ENCODE measurements at places on chromosomes 6 and 20. TPM values are rescaled to one million over a fixed set of nuclear protein-coding genes. Genes with fewer than 3 reads are reported as not detected.
A peak's percentile ranks its signal among the peaks of the same experiment; 100 is the strongest.

ENTPD6 gene
- 69.5 TPM for total RNA-seq

CALHM6 gene
- 4.2 TPM for total RNA-seq

ADGRF1 gene
- total RNA-seq = not detected

FAXC gene
- not detected for total RNA-seq

SLC22A3 gene
- total RNA-seq = 34.5 TPM

MLN gene
- total RNA-seq = not detected

DNA sequence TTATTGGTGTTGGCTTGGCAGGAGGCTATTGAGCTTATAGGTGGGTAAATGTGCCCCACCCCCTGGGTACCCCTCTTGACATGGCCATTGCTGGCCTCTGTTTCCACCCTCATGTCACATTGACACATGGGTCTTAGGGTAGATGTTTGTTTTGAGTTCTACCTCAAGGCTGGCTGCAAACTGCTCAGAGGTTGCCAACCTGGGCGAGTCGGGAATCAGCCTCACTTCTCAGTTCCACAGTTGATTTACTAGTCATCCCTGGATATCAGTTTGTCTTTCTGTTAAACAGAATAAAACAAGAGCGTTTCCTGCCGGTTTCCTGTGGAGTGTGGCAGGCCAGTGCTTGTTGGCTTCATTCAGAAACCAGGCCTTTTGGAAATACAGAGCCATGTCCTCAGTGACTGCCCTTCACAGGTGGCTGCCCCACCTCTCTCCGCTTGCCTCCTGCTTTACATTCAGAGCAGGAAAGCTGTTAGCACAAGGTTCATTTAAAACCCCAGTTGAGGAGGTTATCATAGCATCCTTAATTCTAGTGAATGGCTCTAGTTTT lies 105.6 kb downstream of the TCP11 start:
- no peak overlapping the region for H3K27ac ChIP-seq
- peaks cover 31% of the 10 kb centered on the region for H3K4me1 ChIP-seq
- peak; percentile 45 for DNase-seq
- no peaks in the 10 kb centered on the region for H3K27me3 ChIP-seq

- no peak overlapping the region for H3K27ac ChIP-seq
- H3K4me1 ChIP-seq = no peaks in the 10 kb centered on the region
- H3K36me3 ChIP-seq = no peaks in the 10 kb centered on the region
- no peak overlapping the region for H3K4me3 ChIP-seq
- DNase-seq = no peak
- H3K27me3 ChIP-seq = no peaks in the 10 kb centered on the region
Observed at GRCh38 chr6:157343732-157344131, 20.4 kb upstream of the TMEM242 start.

- H3K27me3 ChIP-seq = no peaks in the 10 kb centered on the region
- H3K4me3 ChIP-seq = no peak overlapping the region
- no peaks in the 10 kb centered on the region for H3K36me3 ChIP-seq
- no peak overlapping the region for H3K27ac ChIP-seq
- H3K4me1 ChIP-seq = no peaks in the 10 kb centered on the region
Observed at GRCh38 chr6:38968702-38969149, 79.9 kb upstream of the GLP1R start.

DNA sequence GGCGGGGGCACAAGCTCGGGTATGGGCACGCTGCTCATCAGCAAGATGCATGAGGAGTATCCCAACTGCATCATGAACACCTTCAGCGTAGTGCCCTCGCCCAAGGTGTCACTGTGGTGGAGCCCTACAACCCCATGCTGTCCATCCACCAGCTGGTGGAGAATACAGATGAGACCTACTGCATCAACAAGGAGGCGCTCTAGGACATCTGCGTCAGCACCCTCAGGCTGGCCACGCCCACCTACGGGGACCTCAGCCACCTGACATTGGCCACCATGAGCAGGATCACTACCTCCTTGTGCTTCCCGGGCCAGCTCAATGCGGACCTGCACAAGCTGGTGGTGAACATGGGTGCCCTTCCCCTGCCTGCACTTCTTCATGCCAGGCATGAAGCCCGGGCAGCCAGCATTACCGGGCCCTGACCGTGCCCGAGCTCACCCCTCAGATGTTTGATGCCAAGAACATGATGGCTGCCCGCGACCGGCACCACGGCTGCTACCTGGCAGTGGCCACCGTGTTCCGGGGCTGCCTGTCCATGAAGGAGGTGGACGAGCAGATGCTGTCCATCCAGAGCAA lies 12.8 kb downstream of the GABRR2 start:
- no peaks in the 10 kb centered on the region for H3K27me3 ChIP-seq
- H3K36me3 ChIP-seq = no peaks in the 10 kb centered on the region
- no peak for DNase-seq
- no peak overlapping the region for H3K27ac ChIP-seq
- no peak overlapping the region for H3K4me3 ChIP-seq
- no peaks in the 10 kb centered on the region for H3K4me1 ChIP-seq

DNA sequence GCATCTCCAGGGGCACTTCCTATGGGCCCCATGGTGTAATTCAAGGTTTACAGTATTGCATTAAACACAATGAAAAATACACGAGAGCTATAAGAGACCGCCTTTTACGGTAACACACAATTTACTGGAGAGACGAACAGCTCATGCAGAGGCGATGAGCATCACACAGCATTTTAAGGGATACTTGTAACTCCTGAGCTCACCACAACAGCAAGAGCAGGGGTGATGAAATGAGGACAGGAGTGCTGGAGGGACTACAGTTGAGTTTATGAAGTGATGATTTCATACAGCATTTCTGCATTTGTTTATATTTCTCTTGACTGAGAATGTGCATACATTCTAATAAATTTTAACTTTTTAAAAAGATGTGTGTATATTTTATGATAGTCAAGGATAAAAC lies 113.9 kb downstream of the WDR27 start:
- H3K27me3 ChIP-seq = no peaks in the 10 kb centered on the region
- H3K4me3 ChIP-seq = no peak overlapping the region
- no peak overlapping the region for H3K27ac ChIP-seq
- no peaks in the 10 kb centered on the region for H3K36me3 ChIP-seq
- peaks cover 17% of the 10 kb centered on the region for H3K4me1 ChIP-seq

- H3K4me1 ChIP-seq = no peaks in the 10 kb centered on the region
- no peak overlapping the region for H3K27ac ChIP-seq
- DNase-seq = no peak
- H3K4me3 ChIP-seq = no peak overlapping the region
Observed at GRCh38 chr20:10812759-10813327, 139.0 kb upstream of the JAG1 start.

DNA sequence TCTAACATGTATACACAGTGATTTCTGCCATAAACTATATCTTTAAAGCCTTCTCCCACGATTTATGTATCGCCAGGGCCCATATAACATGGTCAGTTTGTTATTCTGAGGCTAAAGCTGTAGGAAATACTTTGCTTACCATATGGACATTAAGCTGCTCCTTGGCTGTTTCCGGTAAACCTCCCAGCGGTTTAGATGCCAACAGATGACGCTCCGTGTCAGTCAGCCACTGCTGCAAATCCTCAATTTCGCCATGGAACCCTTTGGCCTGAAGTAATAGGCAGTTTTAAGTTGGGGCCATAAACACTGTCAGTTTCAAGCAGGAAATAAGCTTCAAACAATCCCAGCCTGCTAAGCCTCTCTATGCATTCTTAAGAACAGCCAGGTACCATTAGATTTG lies 145.4 kb downstream of the DST start:
- H3K27ac ChIP-seq = no peak overlapping the region
- peaks cover 36% of the 10 kb centered on the region for H3K36me3 ChIP-seq
- no peak for DNase-seq

GRCh38 chr20:61185181-61185580 lies 66.9 kb upstream of the CDH4 start:
- no peak for DNase-seq
- H3K4me1 ChIP-seq = no peaks in the 10 kb centered on the region
- H3K27ac ChIP-seq = no peak overlapping the region

DNA sequence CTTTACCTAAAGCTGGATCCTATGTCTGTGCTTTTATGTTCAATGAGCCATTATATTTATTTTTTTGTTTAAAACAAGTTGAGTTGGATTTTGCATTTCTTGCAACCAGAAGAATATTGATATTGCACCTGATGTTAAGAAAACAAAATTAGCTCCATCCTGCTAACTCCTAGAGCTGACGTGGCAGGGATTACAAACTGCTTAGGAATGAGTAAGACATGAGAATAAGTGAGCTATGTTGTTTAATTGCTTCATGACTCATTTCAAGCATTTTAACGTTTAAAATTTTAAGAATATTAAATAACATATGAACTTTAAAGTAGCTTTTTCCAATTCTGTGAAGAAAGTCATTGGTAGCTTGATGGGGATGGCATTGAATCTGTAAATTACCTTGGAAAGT lies 663.5 kb downstream of the EPM2A start:
- no peaks in the 10 kb centered on the region for H3K36me3 ChIP-seq
- H3K27me3 ChIP-seq = no peaks in the 10 kb centered on the region
- no peak for DNase-seq
- no peak overlapping the region for H3K4me3 ChIP-seq
- no peaks in the 10 kb centered on the region for H3K4me1 ChIP-seq

DNA sequence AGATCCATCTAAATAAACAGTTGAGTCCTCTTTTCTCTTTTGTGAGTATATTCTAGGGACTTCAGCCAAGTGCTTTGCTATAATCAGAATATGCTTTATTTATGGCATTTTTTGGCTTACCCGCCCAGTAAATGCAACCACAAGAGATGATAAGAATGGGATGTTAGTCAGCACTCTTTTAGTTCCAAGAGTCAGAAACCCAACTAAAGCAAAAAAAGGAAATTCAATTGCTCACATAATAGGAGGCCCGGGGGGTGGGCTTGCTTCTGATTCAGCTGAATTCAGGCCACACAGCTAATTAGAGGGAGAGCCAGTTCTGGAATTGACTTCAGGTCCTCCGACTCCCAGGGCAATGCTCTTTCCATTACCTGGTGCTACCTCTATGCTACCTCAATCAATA lies 250.6 kb downstream of the FARS2 start:
- no peaks in the 10 kb centered on the region for H3K27me3 ChIP-seq
- no peaks in the 10 kb centered on the region for H3K36me3 ChIP-seq
- H3K4me1 ChIP-seq = peaks cover 7% of the 10 kb centered on the region
- no peak overlapping the region for H3K27ac ChIP-seq

GRCh38 chr20:14406495-14406894 lies 69.1 kb upstream of the FLRT3 start:
- no peak overlapping the region for H3K4me3 ChIP-seq
- no peak overlapping the region for H3K27ac ChIP-seq
- no peaks in the 10 kb centered on the region for H3K36me3 ChIP-seq
- no peak for DNase-seq
- H3K27me3 ChIP-seq = no peaks in the 10 kb centered on the region

DNA sequence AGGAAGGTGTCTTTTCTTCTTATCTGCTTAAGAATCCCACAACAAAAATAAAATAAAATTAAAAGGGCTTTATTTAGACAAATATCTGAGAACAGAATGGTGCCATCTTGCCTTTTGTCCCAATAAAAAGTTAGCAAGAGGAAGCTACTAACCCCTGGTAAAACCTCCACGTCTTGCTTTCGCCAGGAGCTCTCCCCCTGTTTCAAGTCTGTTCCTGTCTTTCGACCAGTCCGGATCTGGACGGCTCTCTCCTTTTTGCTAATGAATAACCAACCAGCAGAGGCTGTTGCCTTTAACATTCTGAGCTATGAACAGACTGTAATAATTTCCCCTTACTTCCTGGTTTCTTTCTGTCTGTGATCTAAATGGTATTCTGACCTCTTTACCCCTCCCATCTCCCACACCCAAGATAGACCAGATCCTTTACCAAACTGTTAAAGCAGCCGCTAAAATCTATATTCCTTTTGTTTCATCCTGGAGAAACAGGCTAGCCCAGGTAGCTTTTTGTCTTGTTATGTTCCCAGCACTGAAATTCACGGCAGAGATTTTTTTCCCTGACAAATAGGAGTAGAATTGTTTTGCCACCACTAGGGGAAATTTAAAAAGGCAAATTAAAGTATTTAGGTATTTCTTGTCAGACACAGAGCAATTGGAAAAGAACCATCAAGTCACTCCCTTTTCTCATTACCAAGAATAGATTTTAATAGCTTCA lies at the start of gene FRK:
Gene FRK (minus strand): TSS at position 320 of the 712 bp plus-strand sequence. CDS start 580 bp downstream, outside the sequence.
- H3K27ac ChIP-seq = peak within 1 kb of the TSS; percentile 20
- peak within 1 kb of the TSS; percentile 39 for H3K4me3 ChIP-seq
- no peak for DNase-seq
- peaks cover 4% of the 10 kb centered on the region for H3K4me1 ChIP-seq

DNA sequence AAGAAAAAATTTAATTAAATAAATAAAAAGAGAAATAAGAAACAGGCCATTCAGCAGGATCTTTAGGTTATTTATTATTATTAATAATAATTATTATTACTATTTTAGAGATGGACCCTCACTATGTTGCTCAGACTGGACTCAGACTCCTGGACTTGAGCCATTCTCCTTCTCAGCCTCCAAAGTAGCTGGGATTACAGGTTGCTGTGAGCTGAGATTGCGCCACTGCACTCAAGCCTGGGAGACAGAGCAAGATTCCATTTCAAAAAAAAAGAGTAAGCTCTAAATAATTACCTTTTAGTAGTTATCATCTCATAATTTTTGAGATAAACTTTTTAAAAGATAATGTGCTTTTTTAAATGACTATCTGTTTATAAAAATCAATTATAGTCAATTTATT lies 1102.8 kb upstream of the GJE1 start:
- H3K36me3 ChIP-seq = no peaks in the 10 kb centered on the region
- H3K4me1 ChIP-seq = no peaks in the 10 kb centered on the region
- no peak overlapping the region for H3K4me3 ChIP-seq
- no peaks in the 10 kb centered on the region for H3K27me3 ChIP-seq
- no peak overlapping the region for H3K27ac ChIP-seq
- no peak for DNase-seq

- H3K27me3 ChIP-seq = no peaks in the 10 kb centered on the region
- H3K4me3 ChIP-seq = no peak overlapping the region
- DNase-seq = no peak
Observed at GRCh38 chr20:6692566-6693173, 74.8 kb upstream of the BMP2 start.

- peak overlapping the region; percentile 5 for H3K27ac ChIP-seq
- no peak for DNase-seq
- H3K27me3 ChIP-seq = no peaks in the 10 kb centered on the region
Observed at GRCh38 chr6:161226009-161226964, 47.6 kb downstream of the AGPAT4 start.

GRCh38 chr6:41463062-41463930 lies 82.9 kb upstream of the FOXP4 start:
- no peaks in the 10 kb centered on the region for H3K4me1 ChIP-seq
- H3K36me3 ChIP-seq = no peaks in the 10 kb centered on the region
- H3K4me3 ChIP-seq = no peak overlapping the region
